ENCODE measurements at places on chromosomes 16 and 17. TPM values are rescaled to one million over a fixed set of nuclear protein-coding genes. Genes with fewer than 3 reads are reported as not detected.

DNA sequence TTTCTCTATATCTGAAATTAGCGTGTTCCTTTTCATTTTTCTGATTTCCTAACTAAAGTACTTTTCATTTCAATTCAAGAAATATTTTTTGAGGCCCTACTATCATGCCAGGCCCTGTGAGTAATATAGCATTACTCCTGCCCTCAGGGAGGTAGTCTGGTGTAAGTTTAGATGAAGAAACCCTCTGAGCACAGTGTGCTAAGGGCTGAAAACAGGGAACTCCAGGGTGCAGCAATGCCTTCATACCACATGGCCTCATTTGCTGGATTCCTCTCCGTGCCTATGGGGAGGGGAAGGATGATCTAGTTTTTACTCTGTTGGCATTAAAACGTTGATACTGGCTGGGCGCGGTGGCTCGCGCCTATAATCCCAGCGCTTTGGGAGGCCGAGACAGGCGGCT, 4.7 kb downstream of the COQ9 start:
- no peak overlapping the region for H3K4me3 ChIP-seq
- H3K27ac ChIP-seq, result no peak overlapping the region
- H3K4me1 ChIP-seq, result peaks cover 7% of the 10 kb centered on the region
- H3K36me3 ChIP-seq, result peaks cover 31% of the 10 kb centered on the region

- peaks cover 25% of the 10 kb centered on the region for H3K36me3 ChIP-seq
- no peaks in the 10 kb centered on the region for H3K27me3 ChIP-seq
- DNase-seq, result no peak
- H3K4me1 ChIP-seq, result peaks cover 14% of the 10 kb centered on the region
Observed at GRCh38 chr16:70253291-70254106, 1.8 kb upstream of the EXOSC6 start.

DNA sequence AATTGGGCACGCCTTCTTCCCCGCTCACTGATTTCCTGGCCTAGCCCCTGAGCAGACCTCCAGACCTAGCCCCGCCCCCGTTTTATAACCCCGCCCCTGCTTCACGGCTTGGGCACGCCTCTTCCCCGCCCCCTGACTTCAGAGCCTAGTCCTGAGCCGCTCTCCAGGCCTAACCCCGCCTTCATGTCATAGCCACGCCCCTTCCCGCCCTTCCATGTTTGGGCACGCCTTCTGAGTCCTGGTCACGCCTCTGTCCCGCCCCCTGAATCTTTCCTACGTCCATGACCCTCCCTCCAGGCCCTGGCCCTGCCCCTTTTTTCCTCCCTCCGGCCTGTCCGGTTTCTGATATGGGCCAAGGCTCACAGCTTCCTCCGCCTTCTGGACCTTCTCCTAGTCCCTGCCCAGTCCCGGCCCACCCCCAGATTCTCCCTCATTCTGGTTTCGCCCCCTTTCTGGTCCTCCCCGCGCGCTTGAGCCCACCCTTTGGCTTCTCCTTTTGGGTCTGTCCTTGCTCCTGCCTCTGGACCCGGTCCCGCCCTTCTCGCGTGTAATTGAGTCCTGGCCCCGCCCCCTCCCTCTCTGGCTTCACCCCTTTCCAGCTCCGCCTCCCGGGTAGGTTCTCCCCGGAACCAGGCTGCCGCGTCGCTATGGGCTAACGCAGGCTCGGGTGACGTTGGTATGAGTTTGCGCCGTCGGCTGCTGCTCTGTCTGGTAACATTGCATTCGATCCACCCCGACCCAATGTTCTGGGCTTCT, 15.1 kb upstream of the EEF2K start:
- peak overlapping the region; percentile 59 for H3K27ac ChIP-seq
- no peaks in the 10 kb centered on the region for H3K27me3 ChIP-seq
- peaks cover 19% of the 10 kb centered on the region for H3K4me1 ChIP-seq
- DNase-seq, result peak; percentile 94

DNA sequence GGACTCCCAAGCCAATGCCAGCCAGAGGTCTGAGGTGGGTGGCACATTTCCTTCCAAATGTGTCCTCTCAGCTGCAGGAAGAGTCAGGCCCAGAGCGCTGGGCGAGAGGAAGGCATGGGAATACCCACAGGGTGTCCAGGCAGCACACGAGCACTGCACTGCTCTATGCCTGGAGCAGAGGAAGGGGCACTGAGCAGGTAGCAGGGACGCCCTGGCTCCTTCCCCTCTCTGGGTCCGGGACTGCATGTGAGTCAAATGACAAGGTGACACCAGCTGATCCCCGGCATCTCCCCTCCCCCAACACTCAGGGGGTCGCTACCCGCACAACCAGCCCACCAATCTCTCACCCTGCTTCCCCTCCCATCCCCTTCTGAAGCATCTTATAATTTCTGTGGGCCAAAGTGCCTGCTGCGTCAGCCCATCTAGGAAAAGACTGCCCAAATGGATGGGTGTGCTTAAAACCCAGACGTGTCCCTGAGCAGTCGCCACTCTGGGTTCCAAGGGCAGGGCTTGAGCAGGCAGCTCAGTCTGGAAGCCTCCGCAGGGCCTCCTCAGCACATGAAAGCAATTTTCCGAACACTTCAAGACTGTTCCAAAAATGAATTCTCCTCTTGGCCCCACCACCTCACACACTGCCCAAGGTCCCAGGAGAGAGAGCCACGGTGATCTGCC, 12.0 kb upstream of the BCAR1 start:
- 0 out of 2 replicates have a peak, but pooled peaks cover 3% of the 10 kb centered on the region for H3K36me3 ChIP-seq
- no peak overlapping the region for H3K27ac ChIP-seq

DNA sequence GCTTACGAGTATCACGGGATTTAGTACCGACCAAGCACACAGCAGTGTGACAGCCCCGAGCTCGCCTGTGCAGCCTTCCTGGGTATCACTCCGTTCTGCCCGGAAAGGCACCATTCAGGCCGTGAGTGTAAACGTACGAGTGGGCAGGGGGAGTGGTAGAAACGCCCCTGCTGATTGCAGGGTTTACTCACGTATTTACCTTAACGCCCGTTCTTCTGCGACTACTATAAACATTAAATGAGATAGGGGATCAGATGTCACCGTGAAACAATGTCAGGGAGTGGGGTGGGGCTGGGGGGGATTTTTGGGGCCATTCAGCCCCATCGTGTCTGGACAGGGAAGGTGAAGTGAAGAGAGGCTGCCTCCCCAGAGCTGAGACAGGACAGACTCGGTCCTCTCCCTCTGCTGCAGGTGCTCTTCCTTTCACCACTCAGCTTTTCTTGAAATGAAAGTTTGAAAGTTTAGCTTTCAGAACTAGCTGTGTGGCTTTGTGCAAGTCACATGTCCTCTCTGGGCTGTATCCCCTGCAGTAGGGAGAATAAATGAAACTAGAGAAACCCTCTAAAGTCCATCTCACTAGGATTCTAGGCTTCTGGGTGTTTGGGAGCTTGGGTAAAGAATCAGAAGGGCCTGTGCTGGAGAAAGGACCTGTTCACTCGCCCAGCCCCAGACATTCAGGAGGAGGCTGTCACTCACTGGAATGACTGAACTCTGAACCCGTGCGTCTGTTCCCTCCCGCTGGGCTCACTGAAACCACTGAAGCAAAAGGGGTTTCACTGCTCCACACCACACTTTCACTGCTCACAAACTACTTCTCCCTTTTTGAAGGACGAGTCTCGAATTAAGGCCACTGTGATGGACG, 66.7 kb downstream of the RPA1 start:
- H3K4me1 ChIP-seq, result peaks cover 10% of the 10 kb centered on the region
- no peak overlapping the region for H3K27ac ChIP-seq
- H3K36me3 ChIP-seq, result peaks cover 4% of the 10 kb centered on the region
- no peak for DNase-seq
- no peaks in the 10 kb centered on the region for H3K27me3 ChIP-seq
- no peak overlapping the region for H3K4me3 ChIP-seq

- no peak overlapping the region for H3K27ac ChIP-seq
- DNase-seq, result no peak
- no peaks in the 10 kb centered on the region for H3K36me3 ChIP-seq
- no peak overlapping the region for H3K4me3 ChIP-seq
- H3K27me3 ChIP-seq, result no peaks in the 10 kb centered on the region
- H3K4me1 ChIP-seq, result peaks cover 43% of the 10 kb centered on the region
Observed at GRCh38 chr16:56282451-56282850, 91.2 kb downstream of the GNAO1 start.

- peak; percentile 49 for DNase-seq
- no peaks in the 10 kb centered on the region for H3K36me3 ChIP-seq
- 0 out of 2 replicates have a peak, but pooled peaks cover 7% of the 10 kb centered on the region for H3K4me1 ChIP-seq
- no peaks in the 10 kb centered on the region for H3K27me3 ChIP-seq
- no peak overlapping the region for H3K27ac ChIP-seq
- H3K4me3 ChIP-seq, result no peak overlapping the region
Observed at GRCh38 chr16:15523092-15523541, 88.7 kb downstream of the BMERB1 start.

DNA sequence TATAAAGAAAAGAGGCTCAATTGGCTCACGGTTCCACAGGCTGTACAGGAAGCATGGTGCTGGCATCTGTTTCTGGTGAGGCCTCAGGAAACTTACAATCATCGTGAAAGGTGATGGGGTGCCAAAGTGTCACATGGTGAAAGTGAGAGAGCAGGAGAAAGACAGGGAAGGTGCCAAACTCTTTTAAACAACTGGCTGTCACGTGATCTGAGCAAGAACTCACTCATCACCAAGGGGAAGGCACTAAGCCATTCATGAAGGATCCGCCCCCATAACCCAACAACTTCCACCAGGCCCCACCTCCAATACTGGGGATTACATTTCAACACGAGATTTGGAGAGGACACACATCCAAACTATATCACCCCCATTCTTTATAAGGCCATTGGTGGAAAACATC, 28.4 kb upstream of the HS3ST2 start:
- H3K4me3 ChIP-seq, result no peak overlapping the region
- no peak for DNase-seq
- no peaks in the 10 kb centered on the region for H3K27me3 ChIP-seq

DNA sequence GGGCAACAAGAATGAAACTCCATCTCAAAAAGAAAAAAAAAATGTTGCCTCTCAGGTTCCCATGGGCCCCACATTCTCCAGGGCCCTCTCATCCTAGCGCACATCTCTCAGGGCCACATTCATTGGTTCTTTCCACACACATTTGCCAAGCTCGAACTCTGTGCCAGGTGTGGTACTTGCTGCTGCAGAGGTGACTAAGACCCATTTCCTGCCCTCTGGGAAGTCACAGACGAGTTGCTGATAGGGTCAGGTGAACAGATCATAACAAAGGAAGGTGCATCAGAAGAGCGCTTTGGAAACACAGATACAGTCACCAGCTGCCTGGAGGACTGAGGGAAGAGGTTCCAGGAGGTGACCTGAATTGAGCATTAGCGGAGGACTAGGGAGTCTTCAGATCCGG, 1.0 kb downstream of the GSDMA start:
- H3K36me3 ChIP-seq, result no peaks in the 10 kb centered on the region
- peaks cover 11% of the 10 kb centered on the region for H3K4me1 ChIP-seq
- H3K27me3 ChIP-seq, result no peaks in the 10 kb centered on the region

- H3K4me1 ChIP-seq, result peaks cover 23% of the 10 kb centered on the region
- H3K27me3 ChIP-seq, result no peaks in the 10 kb centered on the region
- no peak for DNase-seq
- H3K36me3 ChIP-seq, result no peaks in the 10 kb centered on the region
- no peak overlapping the region for H3K4me3 ChIP-seq
Observed at GRCh38 chr17:40555296-40556190, 9.7 kb downstream of the CCR7 start.

- no peaks in the 10 kb centered on the region for H3K36me3 ChIP-seq
- no peak overlapping the region for H3K27ac ChIP-seq
Observed at GRCh38 chr16:79287424-79287917, 313.1 kb downstream of the MAF start.

DNA sequence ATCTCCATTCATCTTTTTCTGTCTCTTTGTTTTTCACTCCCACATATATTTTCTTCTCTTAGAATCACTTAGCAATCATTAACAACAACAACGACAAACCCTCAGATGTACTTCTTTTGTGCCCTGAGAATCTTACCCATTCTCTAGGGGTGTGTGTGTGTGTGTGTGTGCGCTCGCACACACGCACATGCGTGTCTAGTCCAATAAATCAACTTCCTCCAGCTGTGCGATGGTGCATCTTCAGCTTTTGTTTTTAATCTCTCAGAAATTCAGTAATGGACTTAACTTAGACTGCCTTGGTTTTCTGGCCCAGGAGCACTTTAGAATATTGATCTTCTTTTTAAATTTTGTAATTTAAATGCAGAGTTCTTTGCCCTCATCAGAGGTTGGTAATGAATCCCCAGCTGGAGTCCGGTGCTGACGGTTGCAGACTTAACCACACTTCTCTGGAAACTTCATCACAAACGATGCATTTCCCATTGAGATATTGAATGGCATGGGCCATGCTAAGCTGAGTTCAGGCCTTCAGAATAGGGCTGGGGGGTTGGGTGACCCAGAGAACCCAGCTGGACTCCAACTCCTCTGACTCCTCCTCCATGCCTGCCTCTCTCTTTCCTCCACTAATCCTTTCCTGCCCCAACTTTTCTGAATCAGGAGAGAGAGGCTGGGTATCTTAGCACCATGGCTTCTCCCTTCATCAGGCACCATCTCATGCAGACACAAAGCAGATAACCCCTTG, 193.9 kb downstream of the ZNF18 start:
- no peaks in the 10 kb centered on the region for H3K27me3 ChIP-seq
- no peaks in the 10 kb centered on the region for H3K36me3 ChIP-seq
- no peaks in the 10 kb centered on the region for H3K4me1 ChIP-seq
- H3K4me3 ChIP-seq, result no peak overlapping the region
- no peak for DNase-seq

- no peaks in the 10 kb centered on the region for H3K36me3 ChIP-seq
- H3K27ac ChIP-seq, result no peak overlapping the region
- H3K4me1 ChIP-seq, result peaks cover 7% of the 10 kb centered on the region
- DNase-seq, result no peak
Observed at GRCh38 chr17:27564463-27564862, 66.5 kb upstream of the LGALS9 start.

DNA sequence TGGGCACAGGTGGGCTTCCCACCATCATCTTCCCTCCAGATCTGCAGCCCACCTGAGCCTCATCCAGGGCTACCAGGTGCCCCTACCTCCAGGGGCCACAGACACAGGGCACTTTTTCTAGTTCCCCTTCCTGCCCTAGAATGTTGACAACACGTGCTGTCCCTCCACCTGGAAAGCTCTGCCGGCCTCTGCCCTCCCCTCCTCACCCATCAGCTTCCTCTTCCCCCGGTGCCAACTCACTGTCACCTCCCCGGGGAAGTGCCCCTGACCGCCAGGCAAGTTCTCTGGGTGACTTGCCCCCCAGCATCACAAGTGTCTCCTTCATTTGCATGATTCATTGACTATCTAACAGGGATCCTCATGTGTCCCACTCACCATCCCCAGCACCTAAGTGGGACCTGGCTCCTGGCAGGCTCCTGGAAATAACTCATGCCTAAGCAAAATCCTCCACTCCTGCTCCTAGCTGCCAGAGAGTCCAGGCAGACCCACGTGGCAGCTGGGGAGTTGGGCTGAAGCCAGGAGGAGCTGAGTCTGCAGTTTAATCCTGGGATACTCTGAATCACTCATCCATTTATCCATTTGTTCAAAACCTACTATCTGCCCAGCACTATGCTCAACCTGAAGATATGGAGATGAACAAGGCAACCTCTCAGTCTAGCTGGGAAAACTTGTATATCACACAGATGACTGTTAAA, 304.4 kb downstream of the FOXL1 start:
- peaks cover 95% of the 10 kb centered on the region for H3K27me3 ChIP-seq
- no peaks in the 10 kb centered on the region for H3K4me1 ChIP-seq
- H3K36me3 ChIP-seq, result no peaks in the 10 kb centered on the region
- no peak for DNase-seq
- no peak overlapping the region for H3K27ac ChIP-seq
- H3K4me3 ChIP-seq, result no peak overlapping the region

Gene SLC16A11
- total RNA-seq, result not detected

Gene DPEP3
- not detected for total RNA-seq

Gene MYH2
- total RNA-seq, result not detected

Gene HOXB2
- total RNA-seq, result 0.31 TPM

Gene C17orf50
- not detected for total RNA-seq

Gene SSTR5
- not detected for total RNA-seq

Gene HSPB9
- total RNA-seq, result not detected

Gene CTF1
- total RNA-seq, result 11.6 TPM

Gene CAPN15
- total RNA-seq, result 66.8 TPM
